ENCODE measurements at places on chromosomes 1 and 21.

DNA sequence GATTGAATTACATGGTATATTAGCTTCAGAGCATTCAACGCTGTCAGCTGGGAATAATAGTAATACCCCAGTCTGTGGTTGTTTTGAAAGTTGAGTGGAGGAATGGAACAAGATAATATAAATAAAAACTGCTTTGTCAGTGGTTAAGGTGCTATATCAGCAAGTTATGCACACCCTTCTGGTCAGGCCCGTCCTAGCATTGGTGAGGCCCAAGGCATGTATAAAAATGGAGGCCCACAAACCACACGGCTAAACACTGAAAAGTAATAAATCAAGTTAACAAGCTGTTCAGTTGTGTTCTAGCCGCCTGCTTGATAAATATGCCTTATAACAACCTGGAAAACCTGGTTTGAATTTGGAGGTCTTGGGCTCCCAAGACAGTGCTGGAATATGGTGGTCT lies 77.4 kb downstream of the PSMG1 start:
- no peak for DNase-seq

- no peak for DNase-seq
These were observed 70.9 kb upstream of the COL6A1 start for GRCh38 chr21:45910548-45911221.

- no peak for DNase-seq
These were observed 22.2 kb upstream of the LRRC3 start for GRCh38 chr21:44432841-44433790.

DNA sequence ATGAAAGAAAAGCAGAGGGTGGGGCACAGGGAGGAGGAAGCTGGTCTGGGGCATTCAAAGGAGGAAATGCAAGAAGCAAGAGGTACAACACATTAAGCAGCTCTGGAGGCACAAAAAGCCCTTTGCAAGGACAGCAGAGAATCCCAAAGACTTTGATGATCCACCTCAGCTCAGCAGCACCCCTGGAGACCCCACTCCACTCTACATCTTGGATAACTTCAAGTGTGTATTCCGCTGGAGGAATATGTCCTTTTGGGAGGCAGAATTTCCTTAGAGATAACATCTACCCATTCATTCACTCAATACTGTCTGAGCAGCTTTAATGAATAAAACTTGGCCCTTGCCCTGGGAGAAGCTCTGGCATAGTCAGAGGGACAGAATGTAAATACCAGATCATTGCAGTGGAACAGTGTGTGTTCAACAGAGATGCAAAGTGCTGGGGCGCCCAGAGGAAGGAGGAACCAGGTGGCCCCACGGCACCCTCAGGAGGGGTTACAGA lies 599.7 kb downstream of the KIF26B start:
- no peak for DNase-seq

DNA sequence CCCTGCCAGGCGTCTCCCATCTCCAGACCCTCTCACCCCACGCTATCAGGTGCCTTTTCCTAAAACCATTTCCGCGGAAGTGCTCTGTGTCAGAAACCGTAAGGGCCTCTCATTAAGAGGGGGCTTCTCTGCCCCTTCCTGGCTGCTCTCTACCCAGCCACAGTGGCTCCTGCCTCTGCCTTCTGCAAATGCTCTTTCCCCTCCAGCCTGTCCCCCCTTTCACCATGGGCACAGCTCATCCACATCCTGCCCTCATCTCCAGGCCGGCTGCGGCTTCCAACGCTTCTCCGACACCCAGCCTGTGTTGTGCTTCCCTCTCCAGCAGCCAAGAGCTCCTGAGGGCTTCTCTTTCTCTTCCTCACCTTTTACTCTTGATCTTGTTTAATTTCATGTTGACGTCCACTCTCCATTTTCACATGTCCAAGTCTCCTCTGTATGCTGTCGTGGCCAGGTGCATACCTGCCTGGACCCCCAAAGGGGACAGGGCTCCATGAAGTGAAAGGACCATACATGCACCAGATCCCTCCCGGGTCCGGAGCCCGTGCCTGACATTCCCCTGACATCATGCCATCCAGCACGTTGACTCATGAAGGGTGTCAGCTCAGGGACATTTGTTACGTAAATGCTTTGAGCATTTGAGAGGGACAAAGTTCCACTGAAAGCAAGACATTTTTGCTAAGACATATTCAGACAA lies 306.5 kb downstream of the AJAP1 start:
- DNase-seq = no peak

- DNase-seq = no peak
These were observed 167.1 kb upstream of the PLD5 start for GRCh38 chr1:242691610-242691945.

DNA sequence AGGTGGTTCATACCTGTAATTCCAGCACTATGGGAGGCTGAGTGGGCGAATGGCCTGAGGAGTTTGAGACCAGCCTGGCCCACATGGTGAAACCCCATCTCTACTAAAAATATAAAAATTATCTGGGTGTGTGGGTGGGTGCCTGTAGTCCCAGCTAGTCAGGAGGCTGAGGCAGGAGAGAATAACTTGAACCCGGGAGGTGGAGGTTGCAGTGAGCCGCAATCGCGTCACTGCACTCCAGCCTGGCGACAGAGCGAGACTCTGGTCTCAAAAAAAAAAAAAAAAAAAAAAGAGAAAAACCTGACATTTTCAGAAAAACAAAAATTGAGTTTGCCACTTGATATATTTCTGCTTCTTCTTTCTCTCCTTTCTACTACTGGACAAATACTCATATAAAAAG lies 24.3 kb downstream of the CA6 start:
- no peak for DNase-seq

DNA sequence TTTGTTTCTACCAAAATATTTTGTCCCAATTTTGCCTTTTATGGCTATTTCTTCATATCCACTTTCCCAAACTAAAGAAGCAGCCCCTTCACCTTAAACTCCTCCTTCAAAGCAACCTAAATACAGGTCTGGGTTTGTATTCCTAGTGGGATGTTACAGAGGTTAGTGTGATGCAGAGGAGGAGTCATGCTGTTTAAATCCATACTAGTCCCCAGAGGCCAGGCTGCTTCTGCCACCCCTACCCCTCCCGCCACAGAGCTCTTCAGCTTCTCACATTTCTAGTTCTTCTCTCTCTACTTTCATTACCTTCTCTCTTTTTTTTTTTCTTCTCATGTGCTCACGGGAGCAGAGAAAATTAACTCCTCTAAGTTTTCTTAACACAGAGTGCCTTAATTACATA lies 29.3 kb downstream of the SELL start:
- DNase-seq = no peak

GRCh38 chr1:78104322-78104721 lies 58.6 kb downstream of the GIPC2 start:
- no peak for DNase-seq

DNA sequence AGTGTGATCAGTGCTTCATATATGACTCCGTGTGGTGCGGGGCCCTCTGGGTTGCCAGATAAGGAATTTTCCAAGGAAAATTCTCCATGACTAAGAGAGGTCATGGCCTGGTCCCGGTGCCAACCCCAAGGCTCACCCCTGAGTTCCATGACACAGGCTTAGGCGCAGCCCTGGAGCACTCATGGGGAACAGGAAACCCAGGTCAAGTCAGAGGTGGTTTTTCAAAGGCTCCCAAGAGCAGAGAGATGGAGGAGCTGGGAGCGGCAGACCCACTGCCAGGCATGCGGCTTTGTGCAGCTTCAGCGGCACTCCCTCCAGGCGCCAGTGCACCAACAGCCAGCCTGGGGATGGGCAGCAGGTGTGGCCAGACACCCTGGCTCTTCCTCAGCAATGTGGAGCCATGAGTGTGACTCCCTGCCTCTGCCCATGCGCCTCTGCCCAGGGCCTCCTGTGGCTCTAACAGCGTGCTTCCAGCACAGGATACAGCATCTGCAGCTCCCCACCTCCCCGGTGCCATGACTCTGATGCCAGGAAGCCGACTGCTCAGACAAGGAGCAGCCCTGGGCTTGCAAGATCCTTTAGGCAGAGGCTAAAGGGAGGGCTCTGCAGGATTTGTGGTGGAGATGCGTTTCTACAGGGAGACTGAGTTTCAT lies 47.3 kb downstream of the GPR161 start:
- DNase-seq = no peak

- no peak for DNase-seq
These were observed 86.4 kb upstream of the SSX2IP start for GRCh38 chr1:84776639-84777038.

- no peak for DNase-seq
These were observed 11.6 kb upstream of the CTRC start for GRCh38 chr1:15426492-15427279.

DNA sequence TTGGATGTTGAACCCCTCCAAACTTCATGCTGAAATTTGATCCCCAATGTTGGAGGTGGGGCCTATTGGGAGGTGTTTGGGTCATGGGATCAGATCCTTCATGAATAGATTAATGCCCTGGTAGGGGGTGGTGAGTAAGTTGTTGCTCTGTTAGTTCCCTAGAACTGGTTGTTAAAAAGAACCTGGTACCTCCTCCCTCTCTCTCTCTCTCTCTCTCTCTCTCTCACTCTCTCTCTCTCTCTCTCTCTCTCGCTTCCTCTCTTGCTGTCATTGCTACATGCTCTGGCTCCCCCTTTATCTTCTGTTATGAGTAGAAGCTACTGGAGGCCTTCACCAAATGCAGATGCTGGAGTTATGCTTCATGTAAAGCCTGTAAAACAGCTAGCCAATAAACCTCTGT lies 498.2 kb upstream of the NR5A2 start:
- no peak for DNase-seq

GRCh38 chr1:153688276-153688675 lies 9.8 kb downstream of the NPR1 start:
- no peak for DNase-seq

DNA sequence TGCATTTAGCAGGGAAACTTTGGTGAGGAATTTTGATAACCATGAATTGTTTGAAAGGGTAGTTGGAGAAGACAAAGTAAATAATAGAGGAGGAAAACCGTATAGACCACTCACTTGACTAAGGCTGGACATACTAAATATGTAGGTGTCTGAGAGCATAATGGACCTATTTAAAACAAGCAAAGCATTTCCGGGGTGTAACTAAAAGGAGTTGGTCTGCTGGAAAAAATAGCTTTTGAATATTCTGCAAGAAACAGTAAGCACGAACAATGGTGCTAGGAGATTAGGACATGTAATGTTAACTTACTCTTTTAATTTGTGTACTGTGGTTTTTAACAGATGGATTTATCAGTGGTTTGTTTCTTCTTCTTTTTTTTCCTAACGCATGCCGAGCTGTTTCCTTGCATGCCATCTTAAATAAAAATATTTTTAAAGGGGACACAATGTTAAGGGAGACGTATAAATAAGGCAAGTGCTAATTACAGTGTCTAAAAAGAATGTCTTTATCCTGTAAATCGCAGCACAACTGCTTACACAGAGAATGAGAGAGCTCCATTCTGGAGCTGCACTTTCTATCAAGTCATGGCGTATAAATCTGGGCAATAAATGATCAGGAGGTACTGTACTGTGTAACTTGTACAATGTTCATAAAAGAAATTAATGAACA lies 492.1 kb downstream of the LMO4 start:
- no peak for DNase-seq

- no peak for DNase-seq
These were observed 359.6 kb upstream of the PTBP2 start for GRCh38 chr1:96361961-96362360.

DNA sequence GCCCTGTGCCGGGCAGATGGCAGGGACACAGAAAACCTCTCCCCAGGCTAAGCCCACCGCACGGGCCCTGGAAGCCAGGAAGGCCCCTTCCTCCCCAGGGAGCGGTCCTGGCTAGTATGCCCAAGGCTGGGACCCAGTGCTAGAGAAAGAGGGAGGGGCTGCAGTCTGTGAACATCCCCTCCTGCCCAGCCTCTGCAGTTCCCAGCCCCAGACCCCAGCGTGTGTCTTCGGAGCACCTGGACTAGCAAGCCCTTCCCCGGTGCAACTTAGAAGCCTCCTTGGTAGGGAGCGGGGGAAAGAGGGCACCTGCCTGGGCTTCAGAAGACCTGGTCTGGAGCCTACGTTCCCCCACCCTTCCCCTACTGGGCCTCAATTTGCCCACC lies 2.1 kb downstream of the PLEKHG5 start:
- DNase-seq = no peak

DNA sequence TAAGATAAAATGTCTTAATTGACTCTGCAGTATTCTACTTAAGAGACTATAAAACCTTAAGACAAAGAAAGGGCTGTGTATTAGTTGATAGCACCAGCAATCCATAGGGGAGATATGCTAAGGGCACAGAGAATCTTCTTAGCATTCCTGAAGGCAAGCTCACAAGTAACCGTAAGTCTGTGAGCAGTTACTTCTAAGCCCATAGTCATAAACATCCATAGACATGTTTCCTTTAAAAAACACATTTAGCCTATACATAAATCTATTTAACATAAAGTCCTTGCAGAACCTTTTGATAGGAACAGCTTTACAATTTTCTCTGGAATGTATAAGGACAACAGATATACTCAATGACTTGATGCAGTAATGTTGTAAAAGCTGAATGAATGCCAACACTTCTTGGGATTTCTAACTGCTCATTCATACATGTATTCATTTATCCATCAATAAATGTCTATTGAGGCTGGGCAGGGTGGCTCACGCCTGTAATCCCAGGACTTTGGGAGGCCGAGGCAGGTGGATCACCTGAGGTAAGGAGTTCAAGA lies 6.3 kb upstream of the ERRFI1 start:
- no peak for DNase-seq

GRCh38 chr1:202597090-202597761 lies 113.0 kb downstream of the SYT2 start:
- no peak for DNase-seq

GRCh38 chr21:18894387-18894786 lies 490.8 kb upstream of the TMPRSS15 start:
- DNase-seq = no peak

GRCh38 chr1:106727171-106727570 lies 329.3 kb upstream of the PRMT6 start:
- no peak for DNase-seq

GRCh38 chr1:42807056-42807668 lies 9.8 kb upstream of the ERMAP start:
- DNase-seq = no peak

DNA sequence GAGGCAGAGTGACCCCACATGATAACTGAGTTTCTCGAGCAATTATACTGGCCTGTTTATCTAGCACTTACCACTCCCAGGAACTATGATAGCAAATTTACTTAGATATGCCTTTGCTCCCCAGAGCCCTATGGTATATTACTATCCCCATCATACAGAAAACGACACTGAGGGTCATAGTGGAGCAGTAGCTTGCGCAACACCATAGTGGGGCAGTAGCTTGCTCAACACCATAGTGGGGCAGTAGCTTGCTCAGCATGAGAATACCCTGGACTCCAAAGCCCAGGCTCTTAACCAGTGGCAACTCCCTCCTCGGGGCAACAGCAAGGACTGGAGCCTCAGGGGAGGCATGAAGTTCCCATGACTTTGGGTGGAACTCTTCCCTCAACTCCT lies 211.9 kb downstream of the NPHP4 start:
- DNase-seq = no peak

- DNase-seq = no peak
These were observed 71.8 kb upstream of the MACF1 start for GRCh38 chr1:39132505-39133339.

GRCh38 chr1:217153361-217153760 lies 430.1 kb upstream of the ESRRG start:
- no peak for DNase-seq
